ENCODE measurements at places on chromosomes 13 and 19.

- no peak for DNase-seq
Measured at GRCh38 chr19:18839465-18840287, 7.9 kb downstream of the UPF1 start.

GRCh38 chr13:32881777-32882145 lies 134.5 kb upstream of the KL start:
- no peak for DNase-seq

DNA sequence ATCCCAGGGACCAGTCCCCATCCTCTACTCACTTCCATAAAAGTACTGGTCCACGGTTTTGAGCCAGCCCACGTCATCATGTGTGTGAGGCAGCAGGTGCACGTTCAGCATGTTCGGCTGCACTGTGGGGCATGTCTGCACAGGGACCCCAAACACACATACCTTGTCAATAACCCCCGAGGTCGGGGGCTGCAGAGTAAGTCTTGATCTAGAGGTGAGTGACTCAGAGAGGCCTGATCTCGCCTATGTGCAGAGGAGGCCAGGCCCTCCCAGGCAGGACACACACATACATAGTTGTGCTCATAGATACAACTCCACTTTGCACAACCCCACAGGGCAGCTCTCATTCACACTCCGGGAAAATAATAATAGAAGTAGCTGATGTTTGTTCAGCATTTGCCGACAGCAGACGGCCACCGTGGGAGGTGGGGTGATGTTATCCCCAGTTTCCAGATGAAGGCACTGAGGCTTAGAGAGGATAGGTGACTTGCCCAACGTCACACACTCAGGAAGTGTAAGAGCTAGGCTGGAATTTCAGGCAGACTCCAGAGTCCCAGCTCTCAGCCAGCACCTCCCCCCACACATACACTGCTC lies 774 bp downstream of the MAN2B1 start:
- DNase-seq, result no peak

- no peak for DNase-seq
Measured at GRCh38 chr13:31168166-31168565, 6.5 kb upstream of the HSPH1 start.

- no peak for DNase-seq
Measured at GRCh38 chr13:97441368-97441767, 7.4 kb downstream of the RAP2A start.

- DNase-seq, result no peak
Measured at GRCh38 chr19:48290771-48291488, 21.0 kb downstream of the ZNF114 start.

DNA sequence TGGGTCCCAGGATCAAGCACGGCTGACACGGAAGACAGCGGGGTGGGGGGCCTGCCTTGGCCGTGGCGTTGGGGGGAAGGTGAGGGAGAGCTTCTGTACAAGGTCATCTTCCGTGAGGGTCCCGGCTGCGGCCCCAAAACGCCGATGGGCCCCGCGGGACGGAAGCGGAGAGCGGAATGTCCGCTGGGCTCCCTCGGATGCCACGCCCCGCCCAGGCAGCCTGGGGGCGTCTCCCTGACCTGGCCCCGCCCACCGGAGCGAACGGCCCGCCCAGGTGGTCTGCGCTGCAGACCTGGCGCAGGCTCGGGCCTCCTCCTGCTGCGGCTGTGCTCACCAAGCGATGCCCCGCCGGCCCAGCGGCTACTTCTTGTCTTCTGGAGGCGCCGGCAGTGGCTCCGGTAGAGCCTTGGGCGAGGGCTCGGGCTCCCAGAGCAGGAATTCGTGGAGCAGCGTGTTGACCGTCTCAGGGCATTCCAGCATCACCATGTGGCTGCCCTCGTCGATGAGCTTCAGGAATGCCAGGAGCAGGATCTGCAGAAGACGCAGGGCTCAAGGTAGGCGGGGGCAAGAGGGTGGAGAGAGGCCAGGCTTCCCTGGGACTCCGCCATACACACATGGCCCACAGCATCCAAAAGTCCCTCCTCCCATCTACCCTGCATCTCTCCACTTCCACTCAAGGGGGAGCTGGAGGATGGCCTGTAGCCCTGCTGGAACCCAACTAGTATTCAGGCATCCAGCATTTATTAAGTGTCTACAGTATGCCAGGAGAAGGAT lies 10.7 kb downstream of the ABHD8 start:
- peak; percentile 71 for DNase-seq

DNA sequence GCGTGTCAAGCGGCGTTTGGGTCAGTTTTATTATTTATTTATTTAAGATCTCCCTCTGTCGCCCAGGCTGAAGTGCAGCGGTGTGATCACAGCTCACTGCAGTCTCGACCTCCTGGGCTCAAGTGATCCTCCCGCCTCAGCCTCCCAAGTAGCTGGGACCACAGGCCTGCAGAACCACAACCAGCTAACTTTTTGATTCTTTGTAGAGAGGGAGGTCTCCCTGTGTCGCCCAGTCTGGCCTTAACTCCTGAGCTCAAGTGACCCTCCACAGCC lies 713 bp downstream of the MRPS12 start:
- no peak for DNase-seq

- no peak for DNase-seq
Measured at GRCh38 chr13:110971486-110971885, 56.6 kb upstream of the ANKRD10 start.

- DNase-seq, result no peak
Measured at GRCh38 chr19:39296906-39297305, 699 bp downstream of the IFNL1 start.

Measured in GM04503 (cell line).